Stimulated activated CD8-positive, alpha-beta memory T cell treated with anti-CD3 and anti-CD28 coated beads, Interleukin-4, amount 100 ng/mL, for 1 hour (primary cell): ENCODE measurements at places on chromosomes 1 and 21.

GRCh38 chr1:180188091-180188506 lies 33.4 kb downstream of the QSOX1 start:
- no peak for DNase-seq

DNA sequence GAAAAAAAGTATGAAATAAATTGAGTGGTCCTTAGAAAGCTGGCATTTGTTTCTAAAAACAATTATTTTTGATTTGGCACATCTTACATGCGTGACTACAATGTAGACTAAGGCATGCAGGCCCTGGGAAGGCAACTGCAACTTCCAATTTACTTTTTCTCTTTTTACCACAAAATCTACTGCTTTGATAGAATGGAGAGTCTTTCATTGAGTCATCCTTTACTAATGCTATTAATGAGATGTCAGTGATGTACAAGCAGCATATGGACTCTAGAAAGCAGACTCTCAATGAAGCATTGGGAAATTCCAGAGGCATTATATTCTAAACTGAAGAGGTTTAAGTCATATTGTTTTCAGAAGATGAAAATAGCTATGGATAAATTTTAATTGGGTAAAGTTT lies 29.6 kb upstream of the PRRX1 start:
- DNase-seq, result no peak

DNA sequence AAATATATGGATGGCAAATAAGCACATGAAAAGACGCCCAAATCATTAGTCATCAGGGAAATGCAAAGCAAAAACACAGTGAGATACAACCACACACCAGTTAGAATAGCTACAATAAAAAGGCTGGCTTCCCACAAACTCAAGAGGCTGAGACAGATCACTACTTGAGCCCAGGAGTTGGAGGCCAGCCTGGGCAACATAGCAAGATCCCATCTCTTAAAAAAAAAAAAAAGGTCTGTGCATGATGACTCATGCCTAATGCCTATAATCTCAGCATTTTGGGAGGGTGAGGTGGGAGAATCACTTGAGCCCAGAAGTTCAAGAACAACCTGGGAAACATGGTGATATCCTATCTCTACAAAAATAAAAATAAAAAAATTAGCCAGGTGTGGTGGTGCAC lies 19.8 kb downstream of the LDLRAD1 start:
- no peak for DNase-seq

DNA sequence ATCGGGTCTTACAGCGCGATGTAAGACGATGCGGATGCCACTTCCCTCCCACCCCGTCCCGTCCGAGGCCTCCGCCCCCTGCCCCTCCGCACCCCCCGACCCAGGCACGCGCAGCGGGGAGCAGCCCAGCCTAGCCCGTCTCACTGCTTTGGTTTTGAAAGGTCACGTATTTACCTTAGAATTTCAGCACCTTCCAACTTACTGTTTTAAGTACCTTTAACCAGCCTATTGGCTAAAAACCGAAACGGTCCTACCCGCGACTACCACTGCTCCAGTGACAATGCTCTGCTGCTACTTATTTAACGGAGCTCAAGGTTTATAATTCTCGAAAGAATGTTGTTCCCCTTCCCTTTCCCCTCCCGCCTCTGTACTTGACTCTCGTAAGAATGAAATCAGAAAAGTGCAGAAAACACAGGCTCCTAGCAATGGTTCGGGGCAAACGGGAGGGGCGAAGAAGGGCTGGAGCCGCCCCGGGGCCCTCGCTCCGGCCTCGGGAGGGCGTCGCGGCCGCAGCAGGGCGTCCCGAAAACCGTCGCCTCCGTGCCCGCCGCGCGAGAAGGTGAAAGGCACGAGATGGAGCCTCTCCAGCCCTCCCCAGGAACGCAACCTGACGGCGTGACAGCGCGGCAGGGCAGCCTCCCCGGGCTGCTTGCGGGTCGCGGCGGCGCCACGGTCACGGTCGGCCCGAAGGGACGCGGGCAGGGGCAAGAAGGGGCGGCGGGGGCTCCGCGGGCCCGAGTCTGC lies 667 bp downstream of the TMEM50B start:
- DNase-seq, result no peak

DNA sequence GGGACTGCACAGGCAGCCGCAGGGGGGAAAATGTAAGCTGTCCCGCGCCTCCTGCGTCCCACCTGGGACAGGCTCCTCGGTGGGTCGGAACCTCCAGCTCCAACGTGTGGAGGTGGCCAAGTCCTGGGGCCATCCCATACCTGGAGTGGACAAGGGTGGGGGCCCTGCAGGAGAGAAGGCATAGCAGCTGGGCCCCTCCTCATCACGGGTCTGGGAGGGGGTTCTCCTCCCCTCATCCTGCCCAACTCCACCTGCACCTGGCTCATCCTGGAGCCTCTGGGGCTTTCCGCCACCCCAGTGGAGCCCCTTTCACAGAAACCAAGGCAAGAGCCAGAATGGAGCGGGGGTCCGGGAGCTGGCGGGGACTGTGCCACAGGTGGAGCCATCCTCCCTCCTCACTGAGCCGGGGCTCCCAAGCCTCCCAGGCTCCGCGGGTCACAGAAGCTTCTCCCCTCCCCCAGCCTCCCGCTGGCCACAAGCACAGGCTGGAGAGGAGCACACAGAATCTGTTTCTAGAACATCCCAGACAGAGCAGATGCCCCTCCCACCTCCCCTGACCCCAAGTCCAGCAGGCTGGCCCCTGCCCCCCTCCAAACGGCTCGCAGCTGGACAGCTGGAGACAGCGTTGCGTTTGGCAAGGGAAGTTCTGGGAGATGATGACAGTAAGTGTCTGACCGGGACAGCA lies 65.8 kb downstream of the MEGF6 start:
- DNase-seq, result no peak

- DNase-seq, result no peak
These were observed 64.4 kb upstream of the PTGFR start for GRCh38 chr1:78426408-78426807.

DNA sequence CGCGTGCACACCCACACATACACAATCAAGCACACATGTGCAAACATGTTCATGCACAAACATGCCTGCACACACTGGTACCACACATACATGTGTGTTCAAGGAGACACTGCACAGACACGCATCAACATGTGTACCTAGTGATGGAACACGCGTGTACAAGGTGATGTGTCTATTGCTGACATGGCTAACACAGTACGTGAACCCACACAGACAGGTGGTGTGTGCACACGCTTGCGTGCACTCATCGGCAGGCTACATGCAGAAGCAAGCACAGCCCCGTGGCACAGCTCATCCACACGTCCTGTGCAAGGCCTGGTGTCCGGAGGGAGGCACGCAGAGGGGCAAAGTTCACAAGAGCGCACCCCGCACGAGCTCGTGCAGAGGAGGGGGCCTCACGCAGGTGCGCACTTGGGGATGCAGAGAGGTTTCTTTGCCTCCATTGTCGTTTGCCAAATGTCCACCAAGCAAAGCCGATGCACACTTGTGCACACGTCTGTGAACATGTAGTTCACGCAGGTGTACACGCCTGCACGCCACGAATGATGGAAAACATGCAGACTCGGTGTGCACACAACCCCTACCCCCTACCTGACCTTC lies 969 bp downstream of the ACAP3 start:
- no peak for DNase-seq

GRCh38 chr1:243827206-243827605 lies 22.8 kb downstream of the AKT3 start:
- DNase-seq, result no peak

- DNase-seq, result no peak
These were observed 58.3 kb downstream of the DSCAM start for GRCh38 chr21:40788635-40789034.

- DNase-seq, result no peak
These were observed 5.9 kb upstream of the CTRC start for GRCh38 chr1:15432324-15432723.

GRCh38 chr1:59752556-59753414 lies 62.0 kb upstream of the HOOK1 start:
- DNase-seq, result no peak

GRCh38 chr1:245650441-245650960 lies 495.7 kb downstream of the KIF26B start:
- no peak for DNase-seq

GRCh38 chr1:8604041-8604945 lies 213.1 kb downstream of the RERE start:
- DNase-seq, result no peak

DNA sequence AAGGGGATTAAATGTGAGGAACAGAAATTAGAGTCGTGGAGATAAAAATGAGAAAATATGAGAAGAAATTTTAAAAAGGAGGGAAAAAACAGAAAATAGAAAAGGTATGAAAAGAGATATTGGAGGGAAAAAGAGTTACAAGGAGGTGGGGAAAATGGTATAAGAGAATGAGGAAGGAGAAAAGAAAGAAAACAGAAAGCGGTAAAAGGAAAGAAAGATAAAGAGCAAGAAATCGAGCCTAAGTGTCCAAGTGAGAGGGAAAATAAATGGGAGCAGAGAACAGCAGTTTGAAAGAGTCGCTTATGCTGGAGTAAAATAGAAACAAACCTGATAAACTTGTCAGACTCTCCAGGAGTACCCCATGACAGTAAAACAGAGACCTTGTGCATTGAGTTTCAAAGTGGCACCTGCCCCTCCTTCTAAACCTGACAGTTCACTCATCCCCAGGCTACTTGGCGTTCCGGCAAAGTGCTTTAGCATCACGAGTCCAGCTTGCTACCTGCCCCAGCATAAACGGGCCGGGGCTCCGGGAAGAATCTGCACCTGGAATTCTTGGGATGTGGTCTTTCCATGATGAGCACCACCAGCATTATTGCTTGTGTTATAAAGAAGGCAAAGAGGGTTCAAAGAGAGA lies 585 bp downstream of the NEGR1 start:
- no peak for DNase-seq
